Activated naive CD4-positive, alpha-beta T cell treated with anti-CD3 and anti-CD28 coated beads for 36 hours (primary cell): ENCODE measurements at places on chromosomes 2 and 18.

GRCh38 chr2:142883526-142883925, 6.1 kb downstream of the KYNU start:
- no peak for DNase-seq

- no peak for DNase-seq
These were observed 76.3 kb upstream of the SEC11C start for GRCh38 chr18:59063300-59063906.

GRCh38 chr2:24984912-24985311, 13.2 kb upstream of the DNAJC27 start:
- DNase-seq = no peak

- no peak for DNase-seq
These were observed 16.2 kb downstream of the MTIF2 start for GRCh38 chr2:55252832-55253231.

- DNase-seq = no peak
These were observed 179.1 kb downstream of the ANKRD44 start for GRCh38 chr2:197131558-197131855.

DNA sequence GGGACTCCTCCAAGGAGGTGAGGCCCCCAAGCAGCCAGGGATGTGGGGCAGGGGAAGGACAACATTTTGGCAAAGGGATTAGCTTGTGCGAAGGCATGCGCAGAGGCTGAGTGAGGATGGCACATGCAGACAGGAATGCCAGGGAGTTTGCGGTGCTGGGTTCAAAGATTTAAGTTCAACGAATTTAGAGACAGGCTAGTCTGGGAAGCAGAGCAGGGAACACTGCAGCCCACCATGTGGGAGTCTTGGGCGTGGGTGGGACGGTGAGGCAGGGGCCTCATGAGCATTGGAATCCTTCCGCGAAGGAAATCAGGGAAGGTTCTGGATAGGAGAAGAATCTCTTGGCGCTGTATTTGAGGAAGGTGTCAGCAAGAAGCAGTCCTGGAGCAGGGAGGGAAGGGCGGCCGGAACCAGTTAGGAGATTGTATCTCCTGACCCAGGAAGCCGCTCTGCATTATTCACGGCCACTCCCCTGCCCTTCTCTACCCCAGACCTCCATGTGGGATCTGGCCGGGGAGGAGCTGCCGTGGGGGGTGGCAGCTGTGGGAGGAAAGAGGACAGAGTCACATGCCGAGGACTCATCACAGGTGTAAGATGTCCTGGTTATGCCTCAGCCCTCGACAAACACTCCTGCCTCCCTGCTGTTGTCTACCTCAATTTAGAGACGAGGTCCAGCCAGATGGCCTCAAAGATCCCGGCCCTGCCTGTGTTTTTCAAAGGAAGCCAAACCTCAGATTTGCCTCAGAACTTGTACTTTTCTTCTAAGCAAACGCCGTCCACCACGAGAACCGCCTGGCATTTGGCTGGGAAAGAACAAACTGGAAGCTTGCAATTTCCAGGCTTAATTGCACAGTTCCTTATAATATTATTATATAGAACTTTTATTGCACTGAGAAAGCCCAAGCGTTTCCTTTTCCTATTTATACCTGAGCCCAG, 123.7 kb upstream of the SMAD2 start:
- DNase-seq = no peak

DNA sequence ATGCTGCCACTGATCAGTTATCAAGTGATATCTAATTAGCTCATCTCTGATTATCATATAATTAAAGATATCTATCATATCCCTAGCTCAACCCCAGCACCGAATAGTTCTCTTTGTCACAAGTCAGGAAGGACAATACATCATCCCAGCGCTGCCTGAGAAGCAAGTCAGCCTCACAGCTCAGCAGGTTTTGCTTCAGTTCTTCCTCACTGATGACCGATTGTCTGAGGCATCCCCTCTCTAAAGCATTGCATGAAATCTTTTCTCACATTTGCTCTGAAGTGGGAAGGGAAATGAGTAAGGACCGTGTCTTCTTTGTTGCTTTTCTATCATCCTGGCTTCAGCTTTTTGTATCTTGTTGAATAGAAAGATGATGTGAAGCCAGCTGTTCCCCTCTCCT, 247.9 kb downstream of the CMPK2 start:
- no peak for DNase-seq

- no peak for DNase-seq
These were observed 40.2 kb downstream of the TMEM177 start for GRCh38 chr2:119719261-119719627.

DNA sequence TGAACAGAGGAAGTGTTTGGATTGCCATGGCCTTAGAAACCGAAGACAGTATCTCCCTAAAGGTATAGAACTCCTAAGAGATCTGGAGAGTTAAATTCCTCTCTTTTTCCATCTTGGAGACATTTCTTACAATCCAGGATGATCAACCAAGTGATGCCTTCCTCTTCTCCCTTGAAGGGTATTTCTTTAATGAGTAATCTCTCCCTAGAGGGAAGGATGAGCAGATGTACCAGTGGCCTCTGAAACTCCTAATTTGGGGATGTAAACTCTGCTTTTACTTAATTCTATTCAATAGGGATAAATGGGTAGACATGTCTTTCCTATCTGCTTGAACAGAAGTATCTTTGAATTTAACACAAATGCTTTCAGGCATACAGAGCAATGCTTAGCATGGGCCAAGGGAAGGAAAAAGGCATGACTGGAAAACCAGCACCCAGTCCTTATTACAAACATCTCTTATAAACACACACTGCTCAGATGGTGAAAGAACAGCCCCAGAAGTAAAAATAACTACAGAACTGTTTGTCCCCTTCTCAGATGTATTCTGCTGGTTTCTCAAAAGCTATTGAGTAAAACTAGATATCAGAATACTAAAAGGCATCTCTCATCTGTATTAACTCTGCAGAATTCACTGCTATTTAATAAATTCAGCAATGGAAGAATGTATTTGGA, 4.7 kb upstream of the THNSL2 start:
- DNase-seq = no peak

DNA sequence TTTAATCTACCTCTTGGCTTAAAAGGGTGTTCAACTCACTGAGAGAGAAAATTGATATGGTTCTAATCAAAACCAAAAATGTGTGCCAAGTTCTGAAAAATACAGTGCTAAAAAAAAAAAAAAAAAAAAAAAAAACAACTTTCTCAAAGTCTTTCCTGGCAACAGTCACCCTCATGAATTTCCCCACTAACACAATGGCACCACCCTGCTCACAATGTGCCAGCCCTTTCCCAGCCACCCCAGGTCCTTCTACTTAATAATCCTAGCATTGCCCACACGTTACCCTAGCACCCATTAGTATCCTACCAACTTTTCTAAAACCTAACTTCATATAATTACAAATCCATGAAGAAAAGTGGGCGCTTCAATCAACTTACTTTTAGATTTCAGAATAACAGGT, 106.4 kb downstream of the AFF3 start:
- DNase-seq = no peak

DNA sequence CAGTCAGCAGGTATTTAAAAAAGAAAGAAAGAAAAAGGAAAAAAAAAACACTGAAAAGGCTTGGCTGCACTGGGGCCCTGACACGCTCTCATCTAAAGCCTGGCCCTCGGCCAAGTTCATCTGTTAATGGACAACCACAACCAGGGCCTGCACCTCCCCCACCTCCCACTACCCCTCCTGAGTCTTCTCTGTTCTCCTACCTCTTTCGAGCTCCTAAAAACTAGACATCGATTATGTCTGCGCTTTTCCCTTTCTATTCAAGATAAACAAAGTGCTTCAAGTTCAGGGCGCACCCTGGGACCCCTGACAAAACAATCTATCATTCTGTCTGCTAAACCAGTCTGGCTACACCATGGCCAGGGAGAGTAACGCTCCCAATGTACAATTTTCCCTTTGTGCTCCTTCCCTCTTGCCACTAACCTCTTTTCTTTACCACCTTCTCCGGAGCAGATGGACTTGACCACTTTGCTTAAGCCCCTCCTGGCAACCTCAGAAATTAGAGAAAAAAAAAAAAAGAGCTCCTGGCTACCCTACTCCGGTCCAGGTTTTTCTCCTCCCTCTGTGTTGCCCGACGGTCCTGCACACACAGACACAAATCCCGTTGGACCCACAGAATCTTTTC, 22.7 kb downstream of the BCL11A start:
- DNase-seq = no peak

DNA sequence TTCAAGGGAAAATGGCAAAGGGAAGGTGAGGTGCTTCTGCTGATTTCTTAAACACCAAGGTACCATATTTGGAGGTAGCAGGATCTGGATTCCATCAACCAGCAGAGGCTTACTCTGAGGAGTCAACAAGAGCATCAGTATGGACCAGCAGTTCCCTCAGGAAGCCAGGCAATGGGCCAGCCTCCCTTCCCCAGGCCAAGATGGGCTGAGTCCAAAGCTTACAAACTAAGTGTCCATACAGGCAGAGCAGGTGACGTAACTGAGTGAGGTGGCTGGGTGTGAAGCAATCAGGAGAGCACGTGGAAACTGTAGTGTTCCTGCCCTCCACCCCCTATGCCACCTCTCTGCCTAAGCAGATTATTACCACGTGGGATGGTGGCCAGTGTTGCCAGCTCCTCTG, 134.2 kb upstream of the HNRNPA3 start:
- DNase-seq = no peak

DNA sequence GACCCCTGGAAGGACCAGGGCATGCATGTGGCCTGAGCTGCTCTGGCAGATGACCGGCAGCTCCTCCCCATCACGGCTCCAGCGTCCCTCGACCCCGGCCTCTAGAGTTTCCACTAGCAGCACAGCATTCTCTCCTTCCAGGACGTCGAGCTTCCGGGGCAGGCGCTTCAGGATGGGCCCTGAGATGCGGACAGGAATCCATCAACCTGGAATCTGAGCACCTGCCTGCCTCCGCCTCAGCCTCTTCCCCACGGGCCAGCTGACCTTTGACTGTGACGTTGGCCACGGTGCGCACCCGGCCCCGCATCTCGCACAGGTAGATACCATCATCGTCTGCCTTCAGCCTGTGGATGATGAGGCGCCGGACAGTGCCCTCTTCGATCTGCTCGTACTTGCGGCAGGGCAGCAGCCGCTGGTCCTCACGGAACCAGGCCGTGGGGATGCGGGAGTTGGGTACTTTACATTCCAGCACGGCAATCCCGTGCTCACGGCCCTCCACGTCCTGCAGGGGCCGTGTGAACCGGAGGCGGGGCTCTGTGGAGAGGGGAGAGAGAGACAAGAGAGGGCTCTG, 3.5 kb downstream of the OBSL1 start:
- no peak for DNase-seq

DNA sequence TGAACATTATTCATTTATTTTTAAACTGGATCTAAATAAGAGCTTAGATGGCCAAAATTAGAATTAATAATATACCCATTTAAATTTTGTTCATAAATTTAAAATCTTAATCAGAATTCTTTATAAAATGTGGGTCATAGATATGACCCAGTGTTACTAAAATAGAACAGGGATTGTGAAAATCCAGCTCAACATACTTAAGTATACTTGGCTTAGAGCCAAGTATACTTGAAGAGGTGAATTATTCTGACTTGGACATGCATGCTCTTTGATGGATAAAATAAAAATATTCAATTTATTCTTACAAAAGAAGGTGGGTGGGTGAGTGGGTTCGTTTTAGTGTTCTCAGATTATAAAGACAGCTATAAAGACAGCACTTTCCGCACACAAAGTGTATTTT, 70.7 kb downstream of the SPOPL start:
- no peak for DNase-seq

GRCh38 chr18:65016631-65017371, 734.0 kb upstream of the CDH7 start:
- no peak for DNase-seq

DNA sequence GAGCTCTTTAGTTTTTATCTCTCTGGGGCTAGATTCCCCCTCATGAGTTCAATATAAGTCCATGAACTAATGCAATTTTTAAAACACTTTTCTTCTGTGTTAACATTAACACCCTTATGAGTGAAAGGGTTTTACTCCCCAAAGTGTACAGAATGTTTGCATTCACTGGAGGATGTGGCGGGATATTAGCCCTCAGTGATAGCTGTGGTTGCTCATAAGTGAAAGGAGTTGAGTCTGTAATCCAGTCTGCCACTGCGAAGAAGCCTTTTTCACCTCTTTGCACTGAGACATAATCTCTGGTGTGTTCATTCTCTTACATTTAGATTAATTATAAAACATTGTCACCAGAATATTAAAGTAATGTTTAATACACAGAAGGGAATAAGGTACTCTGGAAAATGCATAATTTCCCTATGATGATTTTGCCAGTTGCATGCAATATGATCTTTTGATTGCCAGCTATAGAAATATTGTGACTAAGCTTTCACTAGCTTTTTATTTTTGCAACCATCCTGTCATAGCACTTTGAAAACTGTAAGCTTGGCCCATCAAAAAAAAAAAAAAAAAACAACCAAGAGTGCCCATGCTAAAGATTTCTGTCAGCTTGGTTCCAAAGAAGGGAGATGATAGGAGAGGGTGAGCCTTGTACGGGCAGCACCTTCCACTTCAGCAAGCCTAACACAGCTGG, 113.2 kb downstream of the BCL11A start:
- no peak for DNase-seq

- DNase-seq = no peak
These were observed 11.4 kb upstream of the TRAPPC8 start for GRCh38 chr18:31954349-31954748.

DNA sequence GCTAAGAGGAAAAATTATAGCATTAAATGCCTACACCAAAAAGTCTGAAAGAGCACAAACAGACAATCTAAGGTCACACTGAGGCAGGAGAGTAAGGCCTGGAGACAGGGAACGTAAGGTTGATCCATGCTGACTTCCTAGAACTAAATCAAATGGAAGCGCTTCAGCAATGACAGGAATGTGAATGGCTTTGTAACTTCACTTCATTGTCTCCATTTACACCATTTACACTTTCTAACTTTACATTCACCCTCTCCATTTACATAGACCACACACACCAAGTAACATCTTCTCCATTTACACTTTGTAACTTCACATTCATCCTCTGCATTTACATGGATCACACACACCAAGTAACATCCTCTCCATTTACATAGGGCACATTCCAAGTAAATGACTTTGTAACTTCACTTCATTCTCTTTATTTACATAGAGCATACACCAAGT, 103.1 kb upstream of the SPATS2L start:
- DNase-seq = no peak

DNA sequence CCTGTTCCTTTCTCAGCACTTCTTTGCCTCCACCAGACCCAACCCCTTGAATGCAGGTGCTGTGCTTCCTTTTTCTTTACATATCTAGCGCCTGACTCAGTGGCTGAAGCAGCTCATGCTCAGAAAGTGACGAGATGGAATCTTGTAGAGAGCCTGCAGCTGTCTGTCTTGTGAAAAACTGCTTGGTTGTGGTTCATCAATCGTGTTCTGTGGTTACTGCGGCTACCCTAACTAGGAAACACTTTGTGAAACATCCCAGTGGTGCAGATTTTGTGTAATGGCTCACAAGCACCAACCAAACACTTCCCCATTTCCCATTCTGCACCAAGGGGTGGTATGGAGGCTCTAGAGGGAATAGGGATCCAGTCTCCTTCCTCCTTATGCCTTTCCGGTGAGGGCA, 307.2 kb upstream of the MMADHC start:
- DNase-seq = no peak

- DNase-seq = no peak
These were observed 37.6 kb downstream of the TMEM163 start for GRCh38 chr2:134681201-134681600.

GRCh38 chr18:74416124-74416523, 41.0 kb downstream of the DIPK1C start:
- DNase-seq = no peak
